ENCODE measurements at places on chromosomes 16 and 17. TPM values are rescaled to one million over a fixed set of nuclear protein-coding genes. Genes with fewer than 3 reads are reported as not detected.

MFSD6L gene
- total RNA-seq = 0.92 TPM

DNA sequence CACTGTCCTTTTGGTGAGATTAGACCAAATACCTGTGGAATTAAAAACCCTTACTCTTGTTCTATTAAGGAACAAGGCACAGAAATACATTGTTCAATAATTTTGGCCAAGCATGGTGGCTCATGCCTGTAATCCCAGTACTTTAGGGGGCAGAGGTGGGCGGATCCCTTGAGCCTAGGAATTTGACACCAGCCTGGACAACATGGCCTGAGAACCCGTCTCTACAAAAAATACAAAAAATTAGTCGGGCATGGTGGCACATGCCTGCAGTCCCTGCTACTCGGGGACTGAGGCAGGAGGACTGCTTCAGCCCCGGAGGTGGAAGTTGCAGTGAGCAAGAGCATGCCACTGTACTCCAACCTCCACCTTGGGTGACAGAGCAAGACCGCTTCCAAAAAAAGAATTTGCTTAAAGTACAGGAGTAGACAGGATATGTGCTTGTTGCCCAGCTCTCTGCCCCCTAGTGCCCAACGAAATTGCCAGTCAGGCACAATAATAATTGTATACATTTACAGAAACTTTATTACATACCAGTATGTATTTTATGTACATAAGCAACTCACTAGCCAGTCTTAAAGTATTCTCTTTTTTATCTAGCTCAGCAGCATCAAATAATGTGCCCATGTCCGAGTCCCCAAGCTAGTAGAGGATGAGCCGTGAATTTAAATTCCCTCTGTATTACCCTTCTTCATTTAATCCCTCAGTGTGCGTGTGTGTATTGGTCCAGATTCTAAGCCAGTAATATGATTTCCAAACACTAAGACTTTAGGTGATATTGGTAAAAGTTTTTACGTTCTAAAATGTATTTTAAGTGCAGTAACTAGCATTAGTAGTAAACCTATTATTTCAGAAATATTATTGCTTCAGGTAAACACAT is 1.4 kb downstream of the THUMPD1 start:
- DNase-seq = no peak

KRTAP9-2 gene
- total RNA-seq = not detected

ANKS4B gene
- not detected for total RNA-seq

ATP2C2 gene
- total RNA-seq = 5.7 TPM

Measured in tongue (tissue), 3 donors.